ENCODE measurements at places on chromosomes 5 and 9. TPM values are rescaled to one million over a fixed set of nuclear protein-coding genes. Genes with fewer than 3 reads are reported as not detected.

GFPT2 gene
- total RNA-seq: 60.1 TPM

DNA sequence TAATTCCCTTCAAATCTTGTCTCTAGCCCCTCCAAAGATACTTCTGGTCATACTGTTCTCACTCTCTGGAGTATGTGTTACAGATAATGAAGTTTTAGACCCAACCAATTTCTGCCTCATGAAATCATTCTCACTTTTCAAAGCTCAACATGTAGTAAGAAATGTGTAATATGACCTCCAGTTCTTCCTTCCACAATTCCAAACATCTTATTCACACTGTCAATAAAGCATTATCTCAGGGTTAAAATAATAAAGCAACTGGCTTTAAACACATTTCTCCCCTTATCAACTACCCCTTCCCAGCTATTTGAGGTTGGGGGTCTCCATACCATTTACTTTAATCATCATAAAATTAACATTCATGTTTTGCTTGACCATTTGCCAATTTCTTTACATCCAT is 654.1 kb downstream of the RAB3C start:
- no peaks in the 10 kb centered on the region for H3K27me3 ChIP-seq
- H3K4me3 ChIP-seq: no peak overlapping the region
- no peaks in the 10 kb centered on the region for H3K4me1 ChIP-seq
- H3K36me3 ChIP-seq: no peaks in the 10 kb centered on the region
- H3K27ac ChIP-seq: no peak overlapping the region

DNA sequence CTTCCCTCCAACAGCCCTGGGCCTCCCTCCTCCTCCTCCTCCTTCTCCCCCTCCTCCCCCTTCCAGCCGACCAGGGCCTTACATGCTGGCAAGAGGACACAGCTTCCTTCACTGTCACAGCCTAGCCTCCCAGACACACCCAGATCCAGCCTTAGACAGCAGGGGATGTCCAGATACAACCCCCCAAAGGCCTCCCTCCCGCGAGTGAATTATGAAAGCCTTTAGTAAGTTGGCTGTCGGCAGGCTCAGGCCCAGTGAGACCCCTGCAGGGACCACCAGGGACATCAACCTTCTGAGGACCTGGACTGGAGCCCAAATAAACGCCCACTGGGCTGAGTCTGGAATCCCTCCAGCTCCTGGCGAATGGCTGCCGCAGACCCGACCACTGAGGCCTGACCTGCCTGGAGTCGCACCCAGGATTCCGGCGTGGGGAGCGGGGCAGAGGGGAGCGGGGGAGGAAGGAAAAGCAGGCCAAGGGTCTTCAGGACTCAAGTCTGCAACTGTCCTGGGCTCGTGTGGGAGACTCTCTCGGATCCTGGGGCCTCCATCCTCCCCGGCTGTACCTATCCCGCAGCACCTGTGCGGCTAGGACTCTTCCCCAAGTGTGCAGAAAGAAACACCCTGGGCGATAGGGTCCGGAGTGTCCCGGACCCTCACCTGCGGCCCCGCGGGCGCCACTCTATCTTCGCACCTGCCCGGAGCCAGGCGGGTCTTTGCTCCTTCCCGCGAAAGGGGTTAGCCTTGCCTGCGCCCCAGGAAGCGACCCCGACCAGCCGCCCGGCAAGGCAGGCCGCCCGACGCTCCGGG is 705 bp downstream of the SEPTIN8 start:
- DNase-seq: peak; percentile 60
- no peaks in the 10 kb centered on the region for H3K4me1 ChIP-seq
- H3K4me3 ChIP-seq: peak overlapping the region; percentile 90

DNA sequence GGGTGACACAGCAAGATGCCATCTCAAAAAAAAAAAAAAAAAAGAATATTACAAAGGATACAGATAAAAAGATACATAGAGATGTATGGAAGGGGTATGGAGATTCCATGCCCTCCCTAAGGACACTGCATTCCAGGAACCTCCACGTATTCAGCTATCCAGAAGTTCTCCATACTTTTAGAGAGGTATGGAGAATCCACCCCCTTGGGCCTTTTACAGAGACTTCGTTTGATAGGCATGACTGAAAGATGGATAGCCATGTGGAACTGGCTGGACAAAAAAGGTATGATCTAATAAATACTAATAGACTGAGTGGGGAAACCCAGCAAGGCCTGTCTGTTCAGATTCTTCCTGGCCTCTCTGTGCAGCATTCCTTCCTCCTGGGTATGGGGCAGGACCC is 56.6 kb upstream of the DMRT1 start:
- H3K36me3 ChIP-seq: no peaks in the 10 kb centered on the region
- H3K4me1 ChIP-seq: no peaks in the 10 kb centered on the region
- no peaks in the 10 kb centered on the region for H3K27me3 ChIP-seq

DNA sequence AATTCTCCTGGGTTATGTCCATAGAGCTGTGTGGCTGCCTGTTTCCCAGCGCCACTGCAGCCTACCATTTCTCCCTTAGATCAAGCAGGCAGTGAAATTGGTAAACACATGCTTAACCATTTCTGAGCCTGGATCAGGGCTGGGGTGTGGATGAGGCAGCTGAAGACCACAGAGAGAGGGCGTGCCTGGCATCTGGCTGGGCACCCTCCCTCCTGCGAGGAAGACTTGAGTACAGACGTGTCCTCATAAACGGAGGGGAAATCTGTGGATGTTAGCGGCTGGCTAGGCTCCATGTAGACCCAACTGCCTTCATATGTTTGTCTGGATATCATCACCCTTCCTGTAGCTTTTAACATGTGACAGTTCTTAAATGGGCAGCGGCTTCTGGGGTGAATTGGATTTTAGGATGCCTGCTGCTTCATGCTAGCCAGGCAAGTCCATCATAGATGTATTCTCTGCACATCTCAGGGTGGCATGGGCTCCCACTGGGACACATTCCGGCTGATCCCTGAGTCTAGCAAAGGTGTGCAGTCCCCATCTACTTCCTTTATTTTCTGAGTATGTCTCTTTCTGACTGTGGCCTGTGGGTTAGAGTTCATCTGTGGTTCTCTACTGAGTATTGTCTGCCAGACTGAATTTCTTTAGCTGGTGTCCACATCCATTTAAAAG is 11.0 kb downstream of the RGS3 start:
- H3K27ac ChIP-seq: peak overlapping the region; percentile 27
- no peaks in the 10 kb centered on the region for H3K27me3 ChIP-seq

DNA sequence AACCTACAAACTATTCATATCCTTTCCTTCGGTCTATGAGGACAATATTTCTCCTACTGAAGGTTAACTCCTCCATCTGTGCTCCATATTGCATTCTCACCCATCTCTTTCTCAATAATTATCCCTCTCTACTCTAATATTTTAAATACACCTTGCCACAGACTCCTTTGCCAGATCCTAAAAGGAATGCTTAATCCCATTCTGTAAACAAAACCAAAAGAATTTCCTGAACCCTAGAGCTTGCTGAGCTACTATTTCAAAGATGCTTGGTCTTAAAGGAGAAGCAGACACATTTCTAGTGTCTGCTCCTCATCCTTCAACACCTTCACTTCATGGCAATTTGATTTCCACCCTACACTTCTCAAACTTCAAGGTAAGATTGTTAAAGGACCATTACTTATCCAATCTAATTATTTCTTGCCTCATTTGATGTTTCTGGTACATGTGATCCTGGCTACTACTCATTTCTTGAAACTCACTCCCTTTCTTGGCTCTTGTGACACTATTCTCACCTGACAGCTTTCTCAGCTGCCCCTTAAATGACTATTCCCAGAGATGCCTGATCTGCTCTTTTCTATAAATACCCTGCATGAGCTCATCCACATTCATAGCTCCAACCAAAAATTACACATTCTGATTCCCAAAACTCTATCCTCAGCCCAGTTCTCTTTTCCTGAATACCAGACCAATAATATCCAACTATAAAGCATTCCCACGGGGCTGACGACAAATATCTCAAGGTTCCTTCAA is 20.2 kb downstream of the HOMER1 start:
- no peak overlapping the region for H3K27ac ChIP-seq
- no peaks in the 10 kb centered on the region for H3K36me3 ChIP-seq
- H3K4me1 ChIP-seq: no peaks in the 10 kb centered on the region
- H3K4me3 ChIP-seq: no peak overlapping the region
- no peak for DNase-seq

DNA sequence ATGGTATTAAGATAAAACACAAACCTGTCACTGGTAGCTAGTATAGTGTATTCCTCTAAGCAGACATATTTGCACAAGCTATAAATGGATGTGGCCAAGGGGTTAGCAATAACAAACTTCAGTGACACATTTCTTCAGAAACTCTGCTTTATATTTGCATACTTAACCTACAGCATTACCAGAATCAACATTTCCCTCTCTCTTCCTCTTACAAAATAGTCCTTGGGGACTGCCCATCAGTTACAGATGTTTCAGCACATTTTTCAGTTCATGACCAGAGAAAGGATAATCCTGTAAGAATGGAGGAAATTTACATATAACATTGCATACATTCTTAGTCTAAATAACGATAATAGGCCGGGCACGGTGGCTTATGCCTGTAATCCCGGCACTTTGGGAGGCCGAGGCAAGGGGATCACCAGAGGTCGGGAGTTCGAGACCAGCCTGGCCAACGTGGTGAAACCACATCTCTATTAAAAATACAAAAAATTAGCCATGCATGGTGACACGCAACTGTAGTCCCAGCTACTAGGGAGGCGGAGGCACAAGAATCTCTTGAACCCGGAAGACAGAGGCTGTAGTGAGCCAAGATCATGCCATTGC is 25.3 kb upstream of the SLC1A1 start:
- no peak overlapping the region for H3K27ac ChIP-seq
- no peaks in the 10 kb centered on the region for H3K36me3 ChIP-seq
- DNase-seq: no peak
- no peak overlapping the region for H3K4me3 ChIP-seq
- no peaks in the 10 kb centered on the region for H3K4me1 ChIP-seq

DNA sequence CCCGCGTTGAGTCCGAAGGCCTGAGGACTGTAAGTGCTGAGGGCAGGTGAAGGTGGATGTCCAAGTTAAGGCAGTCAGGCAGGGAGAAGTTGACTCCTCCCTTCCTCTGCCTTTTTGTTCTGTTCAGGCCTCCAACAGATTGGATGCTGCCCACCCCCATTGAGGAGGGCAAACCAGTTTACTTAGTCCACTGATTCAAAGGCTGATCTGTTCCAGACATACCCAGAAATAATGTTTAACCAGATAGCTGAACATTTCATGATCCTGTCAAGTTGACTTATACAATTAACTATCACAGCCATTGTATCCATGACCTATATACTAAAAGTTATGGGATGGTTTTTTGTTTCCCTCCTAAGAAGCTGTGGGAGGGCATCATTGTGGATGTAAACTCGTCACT is 8.3 kb upstream of the TEX48 start:
- no peak for DNase-seq
- no peaks in the 10 kb centered on the region for H3K27me3 ChIP-seq
- H3K4me3 ChIP-seq: no peak overlapping the region
- H3K36me3 ChIP-seq: no peaks in the 10 kb centered on the region
- no peak overlapping the region for H3K27ac ChIP-seq
- H3K4me1 ChIP-seq: no peaks in the 10 kb centered on the region

DNA sequence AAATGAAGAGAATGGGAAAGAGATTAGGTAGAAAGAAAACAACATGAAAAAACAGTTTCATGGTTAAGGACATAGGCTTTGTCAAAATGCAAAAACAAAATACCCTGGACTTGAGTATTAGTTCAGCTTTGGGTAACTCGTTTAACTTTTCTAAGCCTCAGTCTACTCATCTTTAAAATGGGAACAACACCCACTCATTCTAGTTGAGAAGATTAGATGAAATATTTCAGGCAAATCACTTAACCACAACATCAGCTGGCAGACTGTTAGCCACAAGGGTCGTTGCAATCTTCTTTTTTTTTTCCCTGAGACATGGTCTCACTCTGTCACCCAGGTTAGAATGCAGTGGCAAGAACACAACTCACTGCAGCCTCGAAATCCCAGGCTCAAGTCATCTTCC is 185.6 kb downstream of the DCP2 start:
- no peaks in the 10 kb centered on the region for H3K36me3 ChIP-seq
- no peaks in the 10 kb centered on the region for H3K27me3 ChIP-seq
- no peak for DNase-seq
- no peak overlapping the region for H3K4me3 ChIP-seq
- H3K27ac ChIP-seq: no peak overlapping the region

DNA sequence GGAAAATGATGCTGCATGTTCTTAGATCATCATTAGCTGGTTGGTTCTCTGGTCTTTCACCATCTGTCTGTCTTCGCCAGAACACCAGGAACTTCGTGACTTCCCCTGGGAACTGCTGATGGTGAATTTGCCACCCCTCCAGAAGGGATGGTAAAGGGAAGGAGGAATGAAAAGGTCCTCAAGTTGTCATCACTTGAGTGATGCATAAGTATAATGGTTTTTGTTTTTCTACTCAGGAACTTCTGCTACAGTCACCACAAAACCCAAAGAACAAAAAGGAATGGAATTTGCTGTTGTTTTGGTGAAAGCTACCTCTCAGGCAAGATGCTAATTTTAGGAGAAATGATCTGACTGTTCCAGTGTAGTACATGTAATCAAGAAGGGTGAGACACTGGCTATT is 328.4 kb downstream of the ARHGEF28 start:
- no peak for DNase-seq
- no peaks in the 10 kb centered on the region for H3K4me1 ChIP-seq
- H3K4me3 ChIP-seq: no peak overlapping the region

DNA sequence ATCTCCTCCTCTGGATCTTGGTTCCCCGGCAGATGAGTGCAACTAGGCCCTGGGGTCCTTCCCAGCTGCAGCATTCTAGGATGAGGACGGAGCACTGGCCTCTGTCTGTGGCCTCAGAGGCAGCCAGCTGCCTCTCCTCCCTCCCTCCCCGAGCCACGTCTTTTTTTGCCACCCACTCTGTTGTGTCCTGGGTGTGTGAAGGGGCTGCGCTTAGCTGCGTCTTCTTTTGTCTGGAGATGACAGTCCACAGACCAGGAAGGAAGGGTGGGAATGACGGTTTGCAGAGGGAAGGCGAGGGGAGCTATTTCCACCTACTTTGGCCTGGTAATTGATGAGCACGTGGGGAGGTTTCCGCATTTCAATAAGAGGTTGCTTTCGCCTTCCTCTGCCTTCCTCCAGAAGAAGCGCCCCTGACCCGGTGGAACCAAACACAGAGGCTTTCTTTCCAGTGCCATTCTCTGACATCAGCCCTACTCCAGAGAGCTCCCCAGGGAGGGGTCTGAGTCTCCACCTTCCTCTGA is 34.5 kb upstream of the GABRP start:
- no peak overlapping the region for H3K4me3 ChIP-seq
- no peak overlapping the region for H3K27ac ChIP-seq
- no peaks in the 10 kb centered on the region for H3K27me3 ChIP-seq
- no peaks in the 10 kb centered on the region for H3K36me3 ChIP-seq

GRCh38 chr5:63401436-63402046 is 560.7 kb downstream of the HTR1A start:
- no peaks in the 10 kb centered on the region for H3K36me3 ChIP-seq
- H3K4me1 ChIP-seq: no peaks in the 10 kb centered on the region
- no peaks in the 10 kb centered on the region for H3K27me3 ChIP-seq
- no peak overlapping the region for H3K4me3 ChIP-seq
- no peak overlapping the region for H3K27ac ChIP-seq

Data from aorta (tissue), 5 donors.